ENCODE measurements at places on chromosomes 2 and 18.

- no peak for DNase-seq
Measured at GRCh38 chr2:810397-810796, 133.2 kb upstream of the TMEM18 start.

- no peak for DNase-seq
Measured at GRCh38 chr2:134540990-134541389, 177.8 kb downstream of the TMEM163 start.

DNA sequence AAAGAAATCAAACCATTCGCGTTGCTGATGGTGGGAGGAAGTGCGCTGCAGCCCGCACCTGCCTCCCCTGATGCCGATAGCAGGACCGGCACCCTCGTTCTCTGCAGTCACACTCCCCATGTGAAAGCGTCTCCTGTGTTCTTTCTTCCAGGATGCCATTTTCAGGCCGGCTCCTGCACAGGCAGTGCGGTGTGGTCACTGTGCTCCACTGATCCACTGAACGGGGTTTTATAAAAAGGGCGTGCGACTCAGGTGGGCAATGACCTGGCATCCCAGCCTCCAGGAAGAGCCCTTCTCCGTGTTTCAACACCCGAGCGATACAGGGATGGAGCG is 88.3 kb upstream of the SNTG2 start:
- no peak for DNase-seq

DNA sequence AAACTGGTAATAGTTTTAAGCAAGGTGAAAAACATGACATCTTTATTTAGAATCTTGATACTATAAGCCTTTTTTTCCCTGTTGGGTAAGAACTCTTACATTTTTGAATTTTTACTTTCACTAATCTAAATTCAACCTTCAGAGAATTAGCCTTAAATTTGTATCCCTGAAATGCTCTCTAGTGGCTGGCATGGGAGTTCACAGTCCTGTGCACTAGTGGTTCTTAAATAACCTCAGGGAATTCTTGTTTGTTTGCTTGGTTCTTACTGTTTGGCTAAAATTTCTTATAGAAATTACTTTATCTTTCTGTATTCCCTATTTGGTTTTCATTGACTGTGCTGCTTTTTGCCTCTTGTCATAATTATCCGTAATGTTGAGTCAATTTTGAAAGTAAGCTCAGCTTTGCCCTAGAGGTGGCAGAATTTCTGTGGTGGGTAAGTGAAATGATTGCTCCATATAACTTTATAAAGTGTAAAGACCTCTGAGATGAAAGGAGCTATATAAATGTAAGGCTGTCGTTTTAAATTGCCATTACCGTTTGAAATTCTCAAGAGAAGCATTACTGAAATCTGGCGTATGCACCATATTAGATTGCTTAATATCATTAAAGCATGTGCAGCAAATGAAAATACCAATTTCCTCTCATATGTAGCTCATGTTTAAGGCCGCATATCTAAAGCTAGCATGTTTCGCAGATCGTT is 391.3 kb upstream of the FIGN start:
- DNase-seq = no peak

DNA sequence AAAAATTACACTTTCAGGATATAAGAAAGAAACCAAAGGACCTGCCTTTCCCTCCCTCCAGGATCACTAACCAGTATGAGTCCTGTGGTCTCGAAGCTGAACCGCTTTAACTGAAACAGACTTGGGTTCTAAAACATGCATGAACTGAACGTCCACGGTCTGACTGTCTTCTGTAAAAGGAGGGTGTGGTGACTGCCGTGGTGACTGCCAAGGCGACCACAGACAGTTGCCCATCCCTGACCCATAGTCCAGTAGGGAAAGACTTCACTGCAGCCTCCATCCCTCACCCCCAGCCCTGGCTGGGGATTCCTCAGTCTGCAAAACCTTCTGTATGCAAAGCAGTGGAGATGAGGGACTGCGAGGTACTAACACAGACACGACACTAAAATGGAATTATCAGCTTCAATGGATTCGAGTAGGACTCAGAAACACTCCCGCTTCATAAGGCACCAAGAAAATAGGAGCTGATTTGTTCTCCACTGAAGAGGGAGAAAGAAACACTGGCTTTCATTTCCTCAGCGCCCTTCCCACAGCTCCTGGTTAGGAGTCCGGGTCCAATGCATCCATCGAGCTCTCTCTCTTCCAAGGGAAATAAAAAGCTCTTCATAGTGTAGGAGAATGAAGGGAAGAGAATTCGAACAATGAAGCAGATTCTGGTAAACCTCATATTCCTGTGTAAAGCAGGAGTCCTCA is 197.2 kb downstream of the HDAC4 start:
- DNase-seq = no peak

GRCh38 chr2:160752475-160753330 is 259.1 kb upstream of the RBMS1 start:
- peak; percentile 60 for DNase-seq

- peak; percentile 88 for DNase-seq
Measured at GRCh38 chr18:3579701-3580100, 129.7 kb downstream of the TGIF1 start.

DNA sequence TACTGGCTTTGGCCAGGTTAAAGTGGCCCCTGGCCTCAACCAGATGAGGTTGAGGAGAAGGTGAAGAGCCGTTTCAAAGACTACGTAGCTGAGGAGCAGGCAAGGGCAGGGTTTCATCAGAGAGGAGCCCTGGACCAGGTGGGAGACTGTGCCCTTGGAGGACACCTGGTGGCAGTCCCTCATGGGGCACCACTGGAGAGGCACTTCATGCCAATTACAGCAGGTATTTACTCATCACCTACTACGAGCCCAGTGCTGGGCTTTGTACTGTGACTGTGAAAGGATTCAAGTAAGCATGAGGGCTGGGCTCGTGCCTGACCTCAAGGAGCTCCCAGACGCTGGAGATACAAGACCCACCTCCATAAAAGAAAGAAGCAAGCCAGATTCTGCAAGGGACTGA is 37.6 kb downstream of the SMAD7 start:
- DNase-seq = no peak

GRCh38 chr2:217804338-217804737 is 198.5 kb downstream of the TNS1 start:
- DNase-seq = no peak

GRCh38 chr2:37549598-37549997 is 121.8 kb downstream of the CDC42EP3 start:
- no peak for DNase-seq

Data from fibroblast of skin of abdomen (primary cell).